ENCODE measurements at places on chromosomes 2 and 18. TPM values are rescaled to one million over a fixed set of nuclear protein-coding genes. Genes with fewer than 3 reads are reported as not detected.

DNA sequence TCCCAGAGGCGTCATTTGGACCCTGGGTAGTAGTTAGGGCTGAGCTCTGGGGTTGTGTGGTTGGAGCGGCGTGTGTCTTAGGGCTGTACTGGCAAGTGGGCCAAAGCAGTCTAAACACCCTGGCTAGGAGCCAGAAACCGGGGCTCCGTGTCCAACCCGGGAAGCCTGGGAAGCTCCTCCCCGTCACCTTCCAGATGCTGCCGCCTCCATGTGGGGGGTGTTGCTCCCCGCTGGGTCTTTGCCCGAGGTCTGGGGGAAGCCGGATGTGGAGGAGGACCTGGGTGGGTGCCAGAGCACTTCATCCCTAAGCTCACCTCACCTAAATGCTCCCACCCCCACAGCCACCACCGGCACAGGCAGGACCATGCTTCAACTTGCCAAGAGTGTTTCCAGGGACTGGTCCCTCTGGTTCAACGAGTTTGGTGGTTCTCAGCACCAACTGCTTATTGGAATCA, 25.4 kb downstream of the TET3 start:
- DNase-seq = no peak

- DNase-seq = no peak
Measured at GRCh38 chr18:62487161-62487560, 35.7 kb upstream of the ZCCHC2 start.

SULT1C2 gene
- total RNA-seq = not detected

PLCD4 gene
- 0.56 TPM for total RNA-seq

SPHKAP gene
- not detected for total RNA-seq

- DNase-seq = no peak
Measured at GRCh38 chr2:38155015-38155414, 79.1 kb upstream of the CYP1B1 start.

GRCh38 chr18:47265197-47265596, 13.7 kb upstream of the SKOR2 start:
- no peak for DNase-seq

DNA sequence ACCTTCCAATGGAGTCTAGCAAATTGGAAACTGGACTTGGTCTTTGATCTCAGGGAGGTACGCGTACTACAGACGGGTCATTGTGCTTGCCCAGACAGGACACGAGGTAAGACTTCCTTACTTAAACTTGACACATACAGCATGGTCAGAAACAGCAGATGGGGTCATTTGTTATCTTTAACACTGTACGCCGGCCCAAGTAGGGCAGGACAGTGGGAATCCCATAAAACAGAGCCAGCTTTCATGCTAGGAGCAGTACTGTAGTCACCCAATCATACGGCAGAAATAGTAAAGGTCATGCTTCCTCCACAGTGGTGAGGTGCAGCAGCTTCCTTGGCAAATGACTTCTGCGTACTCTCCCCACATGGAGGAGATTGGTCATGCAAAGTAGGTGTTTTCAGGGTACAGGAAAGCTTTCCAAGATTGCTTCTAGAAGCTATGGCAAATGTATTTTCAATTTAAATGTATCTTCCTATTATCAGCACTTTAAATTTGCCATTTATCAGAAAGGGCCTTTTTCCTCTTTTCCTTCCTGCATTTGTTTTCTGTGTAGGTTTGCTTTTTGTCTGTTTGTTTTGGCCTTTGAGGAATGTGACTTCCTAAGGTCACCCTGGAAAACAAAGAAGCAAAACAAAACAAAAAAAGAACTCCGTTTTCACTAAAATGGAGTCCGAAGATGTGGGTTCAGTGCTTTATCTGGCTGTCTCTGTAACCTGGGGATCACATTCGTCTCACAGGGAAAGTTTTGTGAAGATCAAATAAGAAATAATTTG, 74.0 kb upstream of the DSG1 start:
- no peak for DNase-seq

- DNase-seq = no peak
Measured at GRCh38 chr2:129056309-129056958, 737.8 kb upstream of the HS6ST1 start.

IGFBP5 gene
- 284 TPM for total RNA-seq

DNA sequence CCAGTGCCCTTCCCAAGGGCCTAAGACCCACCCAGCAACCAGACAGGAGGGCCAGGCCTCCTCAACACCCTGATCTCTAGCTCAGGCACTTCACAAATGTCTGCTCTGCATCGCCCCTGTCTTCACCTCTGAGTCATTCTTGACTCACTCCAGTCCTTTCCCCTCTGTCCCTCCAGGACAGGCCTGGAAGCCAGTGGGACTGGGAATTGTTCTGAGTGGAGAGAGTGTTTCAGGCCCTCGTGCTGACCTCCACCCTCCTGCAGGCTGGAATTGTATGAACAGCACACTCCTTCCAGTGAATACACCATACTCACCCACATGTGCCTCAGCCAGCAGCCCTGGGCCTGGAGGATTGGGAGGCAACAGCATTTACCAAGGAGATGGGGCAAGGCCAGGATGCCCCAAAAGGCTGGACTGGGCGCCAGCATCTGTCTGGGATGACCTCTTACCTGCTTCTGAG, 304.2 kb downstream of the CYP26B1 start:
- DNase-seq = no peak

DNA sequence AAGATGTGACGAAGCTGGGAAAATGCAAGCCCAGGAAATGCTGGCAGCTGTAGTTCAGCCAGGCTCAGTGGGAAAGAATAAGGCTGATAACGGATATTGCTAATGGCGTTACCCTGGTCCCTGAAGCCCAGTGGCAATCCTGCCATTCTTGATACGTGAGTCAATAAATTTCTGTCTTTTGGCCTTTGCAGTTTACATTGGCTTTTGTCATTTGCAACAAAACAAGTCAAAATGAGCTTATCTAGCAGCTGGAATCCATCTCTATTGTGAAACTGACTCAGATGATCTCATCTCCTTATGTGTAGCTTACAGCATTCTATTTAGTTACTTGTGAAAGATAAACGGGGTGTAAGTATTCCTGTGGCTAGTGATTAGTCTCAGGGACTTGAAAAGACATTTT, 43.8 kb downstream of the ARL6IP6 start:
- no peak for DNase-seq

DNA sequence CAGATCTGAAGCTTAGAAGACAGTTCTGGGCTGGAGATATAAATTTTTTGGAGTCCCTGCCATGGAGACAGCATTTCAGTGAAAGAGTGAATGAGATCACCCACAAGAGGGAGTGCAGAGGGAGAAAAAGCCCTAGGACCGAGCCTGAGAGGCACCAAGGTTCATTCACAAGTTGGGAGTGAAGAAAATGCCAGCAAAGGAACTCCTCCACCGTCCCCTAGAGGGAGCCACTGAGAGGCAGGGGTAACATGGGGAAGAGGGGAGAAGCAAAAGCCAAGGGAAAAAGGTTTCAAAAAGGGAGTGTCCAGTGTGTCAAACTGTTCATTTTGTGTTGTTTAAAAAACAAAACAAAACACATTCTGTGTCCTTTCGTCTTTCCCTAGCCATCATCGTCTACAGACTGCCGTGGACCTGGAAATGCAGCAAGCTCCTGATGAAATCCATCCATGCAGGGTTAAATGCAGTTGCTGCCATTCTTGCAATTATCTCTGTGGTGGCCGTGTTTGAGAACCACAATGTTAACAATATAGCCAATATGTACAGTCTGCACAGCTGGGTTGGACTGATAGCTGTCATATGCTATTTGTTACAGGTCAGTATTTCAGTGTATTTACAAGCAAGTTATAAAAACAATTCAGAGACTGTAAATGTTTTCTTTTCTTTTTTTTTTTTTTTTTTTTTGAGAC, 19.1 kb downstream of the CYBRD1 start:
- no peak for DNase-seq

Data from omental fat pad (tissue), 4 donors.